ENCODE measurements at places on chromosomes 1 and 21. TPM values are rescaled to one million over a fixed set of nuclear protein-coding genes. Genes with fewer than 3 reads are reported as not detected.

Gene MYOG
- total RNA-seq: not detected

DNA sequence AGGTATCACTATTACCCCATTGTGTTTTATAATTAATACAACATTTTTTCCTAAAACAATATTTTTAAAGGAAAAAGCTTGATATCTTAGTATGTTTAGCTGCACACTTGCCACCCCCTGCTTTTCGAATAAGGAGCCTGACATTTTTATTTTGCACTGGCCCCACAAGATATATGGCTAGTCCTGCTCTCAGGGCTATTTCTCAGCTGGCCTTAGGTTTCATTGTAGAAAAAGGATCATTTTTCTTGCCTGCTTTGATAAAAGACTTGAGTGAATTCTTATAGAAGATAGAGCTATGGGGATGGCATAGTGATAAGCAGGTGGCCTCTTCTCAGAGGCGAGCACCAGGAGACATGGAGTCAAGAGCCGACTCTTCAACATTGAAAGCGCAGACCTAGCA is 167.0 kb downstream of the FAM78B start:
- H3K27me3 ChIP-seq: peaks cover 2% of the 10 kb centered on the region
- H3K4me3 ChIP-seq: no peak overlapping the region
- H3K36me3 ChIP-seq: no peaks in the 10 kb centered on the region
- no peak for DNase-seq

DNA sequence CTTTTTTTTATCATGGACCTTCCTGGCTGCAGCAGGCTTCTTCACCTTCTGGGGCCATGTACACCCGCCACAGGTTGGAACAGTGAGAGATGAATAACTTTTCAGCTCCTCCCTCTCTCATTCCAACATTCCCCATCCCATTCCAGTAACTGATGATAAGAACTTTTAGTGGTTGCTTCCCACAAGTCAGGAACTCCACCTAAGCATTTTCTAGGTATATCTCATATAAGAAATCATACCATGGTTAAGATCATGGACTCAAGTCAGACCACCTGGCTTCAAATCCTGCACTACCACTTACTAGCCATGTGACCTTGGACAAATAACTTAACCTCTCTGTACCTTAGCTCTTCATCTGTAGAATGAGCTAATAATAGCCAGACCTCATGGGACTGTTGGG is 42.5 kb upstream of the RGS8 start:
- DNase-seq: no peak
- H3K4me1 ChIP-seq: peaks cover 43% of the 10 kb centered on the region
- H3K4me3 ChIP-seq: no peak overlapping the region
- H3K27ac ChIP-seq: no peak overlapping the region

Gene ABCA4
- 0.26 TPM for total RNA-seq

Gene NIPAL3
- 35.3 TPM for total RNA-seq

DNA sequence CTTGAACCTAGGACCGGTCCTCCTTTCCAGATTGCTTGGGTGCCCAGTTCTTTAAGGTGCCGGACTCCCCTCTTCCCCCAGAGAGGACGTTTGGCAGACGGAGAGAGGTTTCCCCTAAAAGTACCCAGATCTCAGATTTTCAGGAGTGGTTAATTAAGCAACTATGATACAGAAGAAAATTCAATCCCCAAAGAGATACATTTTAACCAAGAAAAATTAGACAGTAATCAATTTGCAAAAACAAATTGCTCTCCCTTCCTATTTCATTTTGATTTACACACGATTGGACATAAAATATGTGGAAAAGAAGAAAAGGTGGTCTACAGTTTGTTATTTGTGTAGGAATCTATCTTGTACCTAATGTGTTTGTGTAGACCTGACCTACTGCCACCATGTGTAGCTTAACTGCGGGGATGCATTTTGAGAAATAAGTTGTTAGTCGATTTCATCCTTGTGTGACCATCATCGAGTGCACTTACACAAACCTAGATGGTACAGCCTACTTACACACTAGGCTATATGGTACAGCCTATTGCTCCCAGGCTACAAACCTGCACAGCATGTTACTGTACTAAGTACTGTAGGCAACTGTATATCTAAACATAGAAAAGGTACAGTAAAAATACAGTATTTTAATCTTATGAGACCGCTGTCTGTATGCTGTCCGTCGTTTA is 755 bp downstream of the RPAP2 start:
- no peak for DNase-seq
- no peaks in the 10 kb centered on the region for H3K27me3 ChIP-seq
- peak overlapping the region; percentile 95 for H3K27ac ChIP-seq
- peak overlapping the region; percentile 90 for H3K4me3 ChIP-seq
- H3K4me1 ChIP-seq: peaks cover 31% of the 10 kb centered on the region

DNA sequence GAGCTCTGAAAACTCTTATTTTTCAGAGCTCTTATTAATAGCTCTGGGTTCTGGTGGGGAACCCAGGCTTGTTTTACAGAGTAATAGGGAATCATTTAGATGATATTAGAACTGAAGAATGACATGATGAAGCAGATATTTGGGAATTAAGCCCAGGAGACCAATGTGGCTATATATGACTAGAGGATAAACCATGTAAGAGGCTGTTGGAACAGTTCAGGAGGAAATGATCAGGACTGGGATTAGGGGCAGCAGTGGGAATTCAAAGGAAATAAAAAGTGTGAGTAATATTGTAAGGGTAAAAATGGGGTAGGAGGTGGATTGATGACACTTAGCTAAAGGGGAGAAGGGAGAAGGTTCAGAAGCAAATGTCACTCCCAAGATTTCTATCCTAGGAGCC is 58.6 kb downstream of the GIPC2 start:
- DNase-seq: no peak
- peak overlapping the region; percentile 76 for H3K27ac ChIP-seq
- no peaks in the 10 kb centered on the region for H3K27me3 ChIP-seq
- H3K4me1 ChIP-seq: peaks cover 50% of the 10 kb centered on the region
- H3K36me3 ChIP-seq: no peaks in the 10 kb centered on the region

DNA sequence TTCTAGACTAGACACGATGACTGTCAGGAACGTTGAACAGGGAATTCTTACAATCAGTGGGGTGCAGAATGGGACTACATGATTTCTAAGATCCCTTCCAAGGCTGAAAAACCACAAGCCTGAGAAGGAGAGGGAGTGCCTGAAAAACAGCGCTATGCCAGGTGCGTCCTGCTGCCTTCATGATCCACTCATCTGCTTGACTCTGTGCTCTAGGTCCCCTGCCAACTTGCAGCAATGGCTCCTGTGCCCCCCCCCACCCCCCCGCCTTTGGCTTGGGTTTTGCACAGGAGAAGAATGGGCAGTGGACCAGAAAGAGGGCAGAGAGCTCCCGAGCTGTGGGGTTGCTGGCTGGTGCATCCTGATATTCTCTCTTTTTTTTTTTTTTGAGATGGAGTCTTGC is 5.9 kb downstream of the SLC2A7 start:
- H3K4me3 ChIP-seq: no peak overlapping the region
- no peak for DNase-seq
- peaks cover 9% of the 10 kb centered on the region for H3K27me3 ChIP-seq
- no peak overlapping the region for H3K27ac ChIP-seq

DNA sequence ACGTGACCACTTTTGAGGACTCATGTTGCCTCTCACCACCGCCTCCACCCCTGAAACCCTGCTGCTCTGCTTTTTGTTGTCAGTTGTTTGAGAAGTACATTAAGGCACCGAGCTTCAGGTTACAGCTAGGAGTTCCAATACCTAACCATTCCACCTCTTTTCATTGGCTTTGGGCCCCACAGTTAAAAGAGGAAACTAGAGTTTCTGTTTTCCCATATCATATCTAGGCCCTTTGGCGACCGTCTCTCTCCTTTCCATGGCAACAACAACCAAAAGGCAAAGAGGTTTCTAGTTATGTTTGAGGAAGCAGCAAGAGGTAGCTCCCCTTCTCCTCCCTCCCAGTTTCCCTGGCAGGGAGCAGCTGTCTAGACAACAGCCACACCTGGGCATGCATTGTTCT is 5.9 kb downstream of the ANKRD35 start:
- H3K27me3 ChIP-seq: peaks cover 2% of the 10 kb centered on the region
- H3K27ac ChIP-seq: no peak overlapping the region
- DNase-seq: no peak
- H3K4me3 ChIP-seq: no peak overlapping the region
- H3K36me3 ChIP-seq: no peaks in the 10 kb centered on the region

- DNase-seq: peak; percentile 11
- H3K36me3 ChIP-seq: peaks cover 2% of the 10 kb centered on the region
- H3K27me3 ChIP-seq: peaks cover 10% of the 10 kb centered on the region
Observed at GRCh38 chr1:12075195-12076114, 12.4 kb downstream of the TNFRSF8 start.

- H3K27ac ChIP-seq: peak within 1 kb of the TSS; percentile 92
- DNase-seq: peak; percentile 98
- H3K4me1 ChIP-seq: peaks cover 26% of the 10 kb centered on the region
- peaks cover 9% of the 10 kb centered on the region for H3K36me3 ChIP-seq
Observed at GRCh38 chr1:151909167-151910149, at the start of gene THEM4. Gene THEM4 (minus strand): TSS chr1:151909511. CDS start chr1:151909458, 53 bp downstream.

Gene IVL
- not detected for total RNA-seq

Gene RNF186
- not detected for total RNA-seq

Gene TMEM52
- 0.90 TPM for total RNA-seq

- H3K27ac ChIP-seq: no peak overlapping the region
- H3K4me1 ChIP-seq: peaks cover 9% of the 10 kb centered on the region
- DNase-seq: no peak
- peaks cover 35% of the 10 kb centered on the region for H3K27me3 ChIP-seq
- H3K4me3 ChIP-seq: no peak overlapping the region
- H3K36me3 ChIP-seq: peaks cover 3% of the 10 kb centered on the region
Observed at GRCh38 chr1:154755858-154756730, 114.0 kb downstream of the KCNN3 start.

GRCh38 chr1:84582802-84583587 is 8.8 kb upstream of the CTBS start:
- no peak overlapping the region for H3K4me3 ChIP-seq
- no peaks in the 10 kb centered on the region for H3K36me3 ChIP-seq
- H3K27me3 ChIP-seq: no peaks in the 10 kb centered on the region
- no peak for DNase-seq
- H3K4me1 ChIP-seq: peaks cover 16% of the 10 kb centered on the region
- H3K27ac ChIP-seq: peak overlapping the region; percentile 76

DNA sequence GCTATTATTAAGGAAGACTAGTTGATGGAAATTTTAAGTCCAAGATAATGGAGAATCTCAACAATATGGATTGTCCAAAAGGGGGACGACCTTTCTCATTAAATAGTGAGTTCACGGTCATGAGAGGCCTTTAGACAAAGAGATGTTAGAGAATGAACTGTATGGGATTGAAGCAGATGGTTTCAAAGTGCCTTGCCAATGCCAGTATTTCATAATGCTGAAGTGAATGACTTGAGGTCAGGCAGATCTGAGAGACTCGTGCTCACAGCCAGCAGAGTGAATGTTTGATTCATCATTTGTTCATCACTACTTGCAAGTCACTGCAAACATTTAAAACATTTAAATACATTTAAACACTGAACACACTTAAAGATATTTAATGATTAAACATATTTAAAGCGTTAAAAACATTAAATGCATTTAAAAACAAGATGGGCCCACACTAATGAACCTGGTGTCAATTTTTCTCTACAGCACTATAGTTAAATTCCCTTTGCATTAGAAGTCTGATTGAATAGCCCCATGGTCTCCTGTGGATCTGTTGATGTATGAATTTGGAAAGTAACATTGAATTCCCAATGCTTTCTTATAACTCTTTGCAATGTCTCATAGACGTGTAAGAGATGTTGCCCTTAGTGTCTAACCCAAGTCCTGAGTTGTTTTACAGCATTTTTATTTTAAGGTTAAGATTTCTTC is 80.7 kb downstream of the TGFB2 start:
- H3K4me1 ChIP-seq: peaks cover 59% of the 10 kb centered on the region
- H3K36me3 ChIP-seq: peaks cover 8% of the 10 kb centered on the region
- no peak overlapping the region for H3K4me3 ChIP-seq
- DNase-seq: no peak
- H3K27me3 ChIP-seq: no peaks in the 10 kb centered on the region
- peak overlapping the region; percentile 64 for H3K27ac ChIP-seq

DNA sequence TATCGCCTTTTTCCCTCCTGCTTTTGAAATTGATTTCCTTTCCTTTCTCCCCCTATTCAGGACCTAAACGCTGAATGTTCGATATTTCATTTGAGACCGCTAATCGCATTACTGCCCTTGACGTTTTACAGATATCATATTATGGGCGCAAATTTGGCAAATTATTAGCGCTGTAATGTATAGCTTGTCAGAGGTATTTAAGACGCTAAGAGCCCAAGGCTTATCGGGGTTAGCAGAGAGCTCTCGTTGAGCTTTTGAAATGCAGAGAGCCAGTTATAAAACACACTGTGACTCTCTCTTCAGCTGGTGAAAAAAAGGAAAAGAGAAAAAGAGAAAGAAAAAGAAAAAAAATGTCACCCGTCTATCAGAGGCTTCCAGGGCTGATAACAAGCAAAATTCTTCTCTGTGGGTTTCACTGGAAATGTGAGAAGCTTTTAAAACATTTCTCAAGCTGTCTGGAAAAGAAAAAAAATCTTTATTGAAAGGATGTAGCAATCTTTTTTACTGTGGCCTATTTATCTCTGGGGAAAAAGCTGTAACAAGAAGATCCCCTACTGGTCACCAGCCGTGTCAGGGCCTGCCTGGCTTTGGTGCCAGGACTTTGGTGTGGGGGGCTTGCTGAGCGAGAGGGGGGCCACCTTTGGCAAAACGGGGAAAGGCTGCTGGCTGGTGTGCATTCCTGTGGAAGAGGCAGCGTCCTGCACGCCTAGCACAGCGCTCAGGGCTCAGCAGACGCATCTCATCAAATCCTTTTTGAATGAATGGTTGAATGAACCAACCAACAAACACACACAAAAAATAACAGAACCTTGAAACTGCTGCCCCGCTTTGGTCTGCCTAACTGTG is 119.8 kb downstream of the RNF220 start:
- no peak overlapping the region for H3K4me3 ChIP-seq
- H3K27me3 ChIP-seq: peaks cover 12% of the 10 kb centered on the region
- no peak for DNase-seq
- no peaks in the 10 kb centered on the region for H3K4me1 ChIP-seq

Gene OLFML3
- total RNA-seq: 33.1 TPM

- H3K4me1 ChIP-seq: peaks cover 23% of the 10 kb centered on the region
- peak overlapping the region; percentile 13 for H3K4me3 ChIP-seq
- no peaks in the 10 kb centered on the region for H3K27me3 ChIP-seq
- H3K27ac ChIP-seq: no peak overlapping the region
Observed at GRCh38 chr1:78651241-78651640, 1.6 kb downstream of the IFI44 start.

- H3K36me3 ChIP-seq: peaks cover 2% of the 10 kb centered on the region
- peaks cover 17% of the 10 kb centered on the region for H3K27me3 ChIP-seq
- H3K27ac ChIP-seq: no peak overlapping the region
- DNase-seq: no peak
- no peak overlapping the region for H3K4me3 ChIP-seq
- H3K4me1 ChIP-seq: no peaks in the 10 kb centered on the region
Observed at GRCh38 chr1:110253213-110253612, 43.1 kb downstream of the KCNC4 start.

All from chondrocyte (in vitro differentiated cells).